Activated T-cell treated with anti-CD3 and anti-CD28 coated beads, Interleukin-2, amount 50 U/mL, for 72 hours (primary cell): ENCODE measurements at places on chromosomes 1 and 21. TPM values are rescaled to one million over a fixed set of nuclear protein-coding genes. Genes with fewer than 3 reads are reported as not detected.

- no peak for DNase-seq
- H3K27me3 ChIP-seq = peaks cover 62% of the 10 kb centered on the region
- no peaks in the 10 kb centered on the region for H3K36me3 ChIP-seq
- H3K4me3 ChIP-seq = no peak overlapping the region
- peaks cover 7% of the 10 kb centered on the region for H3K4me1 ChIP-seq
- H3K27ac ChIP-seq = no peak overlapping the region
These were observed 7.9 kb upstream of the PLA2G2C start for GRCh38 chr1:20194224-20194623.

- no peak for DNase-seq
- H3K27ac ChIP-seq = no peak overlapping the region
- H3K4me3 ChIP-seq = no peak overlapping the region
- H3K27me3 ChIP-seq = peaks cover 4% of the 10 kb centered on the region
- H3K36me3 ChIP-seq = no peaks in the 10 kb centered on the region
- H3K4me1 ChIP-seq = no peaks in the 10 kb centered on the region
These were observed 290.3 kb upstream of the SGIP1 start for GRCh38 chr1:66243548-66244130.

DNA sequence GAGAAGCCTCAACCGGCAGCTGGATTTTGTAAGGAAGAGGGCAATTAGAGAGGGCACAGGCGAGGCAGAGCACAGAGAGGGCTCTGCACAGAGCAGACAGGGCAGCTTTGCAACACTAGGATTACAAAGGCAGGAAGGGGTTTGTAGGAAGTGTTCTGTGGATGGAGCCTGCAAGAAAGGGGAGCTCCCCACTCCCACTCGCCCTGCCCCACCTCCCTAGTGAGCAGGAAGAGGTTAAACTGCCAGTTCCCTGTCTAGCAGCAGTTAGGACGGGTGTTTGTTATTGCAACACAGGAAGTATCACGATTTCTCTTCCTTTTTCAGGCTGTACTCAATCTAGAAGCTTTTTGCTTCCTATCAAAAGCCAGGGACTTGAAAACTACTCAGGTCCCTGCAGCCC, 63.3 kb upstream of the LRRC8D start:
- H3K4me3 ChIP-seq = peak overlapping the region; percentile 91
- peak; percentile 51 for DNase-seq
- H3K36me3 ChIP-seq = peaks cover 2% of the 10 kb centered on the region
- H3K27me3 ChIP-seq = no peaks in the 10 kb centered on the region
- peak overlapping the region; percentile 90 for H3K27ac ChIP-seq

DNA sequence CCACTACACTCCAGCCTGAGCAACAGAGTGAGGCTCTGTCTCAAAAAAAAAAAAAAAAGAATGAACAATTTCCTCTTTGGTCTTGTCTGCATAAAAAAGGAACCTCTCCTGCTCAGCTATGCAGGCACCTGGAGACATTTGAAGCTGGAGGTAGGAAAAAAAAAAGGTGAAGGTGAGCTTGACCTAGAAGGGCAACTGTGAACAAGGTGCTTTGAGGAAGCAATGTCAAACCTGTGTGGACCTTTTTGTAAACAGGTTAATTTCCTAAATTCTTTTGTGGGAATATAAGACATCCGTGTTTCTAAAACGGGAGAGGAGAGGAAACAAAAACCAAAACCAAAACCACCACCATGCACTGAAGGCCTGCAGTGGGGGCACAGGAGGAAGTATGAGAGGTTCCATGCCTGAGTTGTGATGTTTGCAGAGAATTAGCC, 77.5 kb downstream of the SLC45A1 start:
- H3K4me3 ChIP-seq = peak overlapping the region; percentile 52
- no peaks in the 10 kb centered on the region for H3K27me3 ChIP-seq
- no peaks in the 10 kb centered on the region for H3K36me3 ChIP-seq
- H3K27ac ChIP-seq = peak overlapping the region; percentile 90

DNA sequence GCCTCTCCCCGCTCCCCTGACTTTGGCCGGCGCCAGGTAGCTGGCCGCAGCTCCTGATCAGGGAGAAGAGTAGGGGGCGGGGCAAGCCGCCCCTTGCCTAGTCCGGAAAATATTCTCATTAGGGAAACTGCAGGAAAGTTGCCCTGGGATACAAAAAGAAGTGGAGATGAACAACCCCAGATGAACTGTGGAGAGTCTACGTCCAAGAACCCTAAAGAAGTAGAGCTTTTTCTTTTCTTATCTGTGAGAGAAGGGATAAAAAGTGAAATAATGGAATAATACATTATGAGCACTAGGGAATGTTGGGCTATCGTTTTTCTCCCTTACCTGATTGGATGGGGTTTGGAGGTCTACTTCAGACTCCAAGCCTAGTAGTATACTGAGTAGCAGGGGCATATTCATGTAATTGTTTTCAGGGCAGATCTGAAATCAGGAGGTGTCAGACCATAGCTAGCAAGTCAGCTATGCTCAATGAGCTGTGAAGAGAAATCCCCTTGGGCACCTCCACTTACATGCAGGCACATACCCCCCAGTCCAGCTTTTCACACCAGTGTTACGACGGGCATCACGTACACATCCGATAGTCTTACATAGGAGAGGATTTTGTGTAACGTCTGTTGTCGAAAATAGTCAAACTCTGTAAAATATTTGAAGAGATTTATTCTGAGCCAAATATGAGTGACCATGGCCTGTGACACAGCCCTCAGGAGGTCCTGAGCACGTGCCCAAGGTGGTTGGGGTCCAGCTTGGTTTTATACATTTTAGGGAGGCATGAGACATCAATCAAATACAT, 1.7 kb upstream of the DUSP10 start:
- no peaks in the 10 kb centered on the region for H3K27me3 ChIP-seq
- H3K36me3 ChIP-seq = peaks cover 11% of the 10 kb centered on the region
- H3K27ac ChIP-seq = peak overlapping the region; percentile 26
- no peak for DNase-seq

DNA sequence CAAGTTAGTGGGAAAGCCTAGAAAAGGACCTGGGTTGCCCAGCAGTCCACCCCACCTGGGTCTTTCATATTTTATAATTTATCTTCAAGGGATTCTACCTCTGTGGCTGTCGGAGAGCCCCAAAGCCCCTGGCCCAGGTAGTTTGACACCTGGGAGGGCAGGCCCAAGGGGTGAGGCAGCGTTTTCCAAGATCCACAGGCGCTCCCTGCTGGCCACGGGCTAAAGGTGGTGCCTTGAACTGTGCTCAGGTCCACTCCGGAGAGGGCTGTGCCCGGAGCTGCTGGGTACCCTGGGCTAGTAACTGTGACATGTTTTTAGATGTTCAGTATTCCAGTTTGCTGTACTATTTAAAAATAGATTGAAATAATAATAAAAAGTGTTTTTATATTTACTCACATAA, 37.2 kb upstream of the CRNN start:
- no peak for DNase-seq
- H3K27ac ChIP-seq = no peak overlapping the region
- peaks cover 6% of the 10 kb centered on the region for H3K27me3 ChIP-seq

DNA sequence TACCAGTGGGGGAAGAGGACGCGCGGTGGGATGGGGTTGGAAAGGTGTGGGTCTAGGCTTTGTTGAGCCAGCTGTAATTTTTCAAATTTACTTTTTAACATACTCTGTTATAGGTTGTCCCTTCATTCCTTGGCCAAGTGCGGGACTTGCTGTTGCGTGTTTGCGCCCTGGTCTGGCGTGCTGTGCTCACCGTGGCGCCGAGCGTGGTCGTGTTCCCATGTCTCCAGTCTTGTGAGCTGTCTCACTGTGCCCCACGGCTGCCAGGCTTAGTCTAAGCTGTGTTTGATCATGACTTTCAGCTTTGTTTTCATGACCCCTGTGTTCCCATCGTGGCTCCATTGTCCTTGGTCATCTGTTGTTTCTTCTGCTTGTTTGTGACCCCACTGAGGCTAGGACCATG, 26.0 kb downstream of the TRAPPC10 start:
- H3K4me3 ChIP-seq = no peak overlapping the region
- DNase-seq = no peak
- no peaks in the 10 kb centered on the region for H3K27me3 ChIP-seq
- H3K27ac ChIP-seq = peak overlapping the region; percentile 49
- H3K4me1 ChIP-seq = peaks cover 10% of the 10 kb centered on the region
- H3K36me3 ChIP-seq = peaks cover 21% of the 10 kb centered on the region

DNA sequence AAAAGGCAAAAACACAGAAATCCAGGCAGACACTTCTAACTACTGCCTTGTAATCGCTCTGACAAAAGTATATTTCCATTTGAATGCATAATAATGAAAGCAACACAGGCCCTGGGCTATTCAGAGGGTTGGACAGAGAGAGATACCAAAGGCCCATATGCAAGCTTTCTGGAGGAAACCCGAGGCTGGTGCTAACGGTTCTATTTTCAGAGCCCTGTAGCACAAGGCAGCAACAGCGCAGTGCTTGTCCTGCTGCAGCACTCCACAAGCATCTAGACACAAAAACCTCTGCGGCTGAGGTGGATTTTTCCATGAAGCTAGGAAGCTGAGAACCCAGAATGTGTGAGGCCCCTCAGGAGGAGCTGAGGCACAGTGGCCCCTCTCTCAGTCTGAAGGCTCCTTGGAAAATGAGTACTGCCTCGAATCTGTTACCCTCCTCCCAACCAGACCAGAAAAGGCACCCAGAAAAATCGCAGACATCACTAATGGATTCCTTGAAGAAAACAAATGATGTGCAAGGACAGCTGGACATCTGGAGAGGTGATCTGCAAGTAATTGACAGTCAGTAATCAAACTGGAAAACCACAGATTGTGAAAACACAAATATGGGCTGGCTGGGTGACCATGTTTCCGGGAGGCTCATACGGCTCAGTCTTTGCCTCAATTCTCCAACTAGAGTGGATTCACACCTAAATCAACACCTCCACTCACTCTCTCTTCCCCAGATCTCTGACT, 54.0 kb downstream of the COLGALT2 start:
- H3K27me3 ChIP-seq = peaks cover 13% of the 10 kb centered on the region
- H3K36me3 ChIP-seq = no peaks in the 10 kb centered on the region
- H3K27ac ChIP-seq = no peak overlapping the region
- DNase-seq = no peak

DNA sequence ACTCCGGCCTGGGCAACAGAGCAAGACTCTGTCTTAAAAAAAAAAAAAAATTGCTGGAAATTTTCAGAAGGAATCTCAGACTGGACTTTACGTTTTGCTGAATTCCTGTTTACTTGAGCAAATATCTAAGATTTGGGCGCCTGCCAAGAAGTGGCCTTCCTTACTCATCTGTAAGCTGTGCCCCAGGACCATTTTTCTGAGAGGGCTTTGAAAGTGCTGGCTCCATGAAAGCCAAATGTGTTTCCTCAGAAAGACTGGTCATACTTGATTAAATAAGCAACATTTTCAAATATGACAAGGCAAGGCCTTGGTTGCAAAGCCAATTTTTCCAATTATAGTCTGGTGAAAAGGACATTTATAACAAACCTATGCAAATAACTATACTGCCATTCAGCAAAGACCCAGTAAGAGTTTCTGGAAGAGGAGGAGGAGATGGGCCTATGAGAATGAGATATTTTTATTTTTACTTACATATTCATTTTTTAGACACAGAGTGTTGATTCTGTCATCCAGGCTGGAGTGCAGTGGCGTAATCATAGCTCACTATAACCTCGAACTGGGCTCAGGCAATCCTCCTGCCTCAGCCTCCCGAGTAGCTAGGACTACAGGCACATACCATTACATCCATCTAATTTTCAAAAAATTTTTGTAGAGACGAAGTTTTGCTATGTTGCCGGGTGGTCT, 56.3 kb upstream of the HTR1D start:
- no peaks in the 10 kb centered on the region for H3K4me1 ChIP-seq
- H3K27ac ChIP-seq = no peak overlapping the region
- H3K36me3 ChIP-seq = no peaks in the 10 kb centered on the region
- H3K4me3 ChIP-seq = no peak overlapping the region

Gene HSPG2
- total RNA-seq = 11.5 TPM

Gene CHI3L1
- not detected for total RNA-seq
